ENCODE measurements at places on chromosomes 12 and 14.

- no peak for DNase-seq
Measured at GRCh38 chr12:112270673-112271072, 111.6 kb downstream of the HECTD4 start.

- DNase-seq: no peak
Measured at GRCh38 chr12:109776624-109777023, 56.6 kb downstream of the TRPV4 start.

DNA sequence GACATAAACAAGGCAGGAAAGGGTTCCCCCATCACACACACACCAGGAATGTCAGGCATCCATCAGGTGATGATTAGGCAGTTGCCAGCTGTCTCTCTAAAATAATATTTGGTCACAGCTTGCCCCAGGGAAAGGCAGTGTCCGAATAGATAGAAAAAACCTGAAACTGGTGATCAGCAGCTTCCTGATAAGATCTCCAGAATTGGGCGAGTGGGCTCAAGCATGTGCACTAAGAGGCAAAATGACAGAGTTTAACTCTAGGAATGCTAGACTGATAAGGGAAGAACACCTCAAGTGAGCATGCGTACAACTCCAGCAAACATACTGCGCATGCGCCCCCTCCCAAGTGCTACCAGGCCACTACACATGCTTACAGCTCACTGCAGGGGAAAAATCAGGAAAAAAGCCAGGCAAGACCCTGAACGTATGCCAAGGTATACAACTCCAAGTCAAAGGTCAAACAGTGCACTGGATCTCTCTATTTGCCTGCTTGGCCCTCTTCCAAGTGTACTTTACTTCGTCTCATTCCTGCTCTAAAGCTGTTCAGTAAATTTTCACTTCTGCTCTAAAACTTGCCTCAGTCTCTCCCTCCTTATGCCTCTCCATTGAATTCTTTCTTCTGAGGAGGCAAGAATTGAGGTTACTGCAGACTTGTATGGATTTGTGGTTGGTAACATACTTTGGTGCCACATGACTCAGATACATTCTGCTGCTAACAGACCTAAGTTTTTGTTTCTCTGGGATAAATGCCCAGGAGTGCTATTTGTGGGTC, 73.5 kb upstream of the VASH1 start:
- peak; percentile 15 for DNase-seq

- no peak for DNase-seq
Measured at GRCh38 chr14:28877923-28878322, 111.3 kb downstream of the FOXG1 start.

DNA sequence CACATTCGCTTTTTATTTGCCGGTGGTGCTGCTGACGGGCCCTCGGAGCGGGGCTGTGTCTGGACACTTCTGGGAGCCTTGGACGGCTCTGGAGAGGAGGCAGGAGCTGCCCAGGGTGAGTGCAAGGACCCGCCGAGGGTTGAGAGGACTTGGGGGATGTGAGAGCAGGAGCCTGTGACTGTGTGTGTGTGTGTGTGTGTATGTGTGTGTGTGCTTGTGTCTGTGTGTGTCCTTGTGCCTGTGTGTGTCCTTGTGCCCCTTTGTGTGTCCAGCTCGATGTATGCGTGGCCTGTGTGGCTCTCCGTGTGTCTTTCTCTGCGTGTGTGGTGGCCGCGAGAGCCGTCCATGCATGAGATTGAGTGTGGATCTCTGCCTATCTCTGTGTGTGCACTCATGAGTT, 179.6 kb upstream of the MYL2 start:
- no peak for DNase-seq

GRCh38 chr14:34059037-34059924, 108.4 kb upstream of the EGLN3 start:
- DNase-seq: no peak

- no peak for DNase-seq
Measured at GRCh38 chr12:70605976-70606375, 31.3 kb downstream of the PTPRB start.

Measured in HuH-7 (cell line).